ENCODE measurements at places on chromosomes 5 and 9.

DNA sequence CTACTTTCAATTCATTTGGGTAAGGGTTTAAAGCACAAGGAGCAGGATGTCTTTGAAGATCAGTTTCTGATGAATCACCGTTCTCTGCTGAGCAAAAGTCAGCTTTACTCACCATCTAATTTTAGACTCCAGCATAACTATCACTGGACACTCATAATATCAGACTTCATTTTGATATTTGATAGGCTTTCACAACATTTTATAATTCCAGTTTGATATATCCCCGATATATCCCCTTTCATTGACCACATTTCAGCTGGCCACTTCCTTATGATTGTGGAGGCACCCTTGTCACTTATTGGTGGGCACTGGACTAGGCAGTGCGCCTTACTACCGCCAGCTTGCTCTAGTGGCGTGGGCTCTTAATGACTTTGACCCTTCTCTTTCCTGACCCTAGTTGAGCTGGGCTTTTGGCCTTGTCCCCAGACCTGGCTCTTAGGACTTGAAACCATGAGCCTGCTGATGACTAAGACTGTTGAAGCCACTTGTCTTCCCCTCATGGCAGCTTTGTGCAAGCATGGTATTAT, 46.8 kb downstream of the CYSTM1 start:
- DNase-seq: no peak

DNA sequence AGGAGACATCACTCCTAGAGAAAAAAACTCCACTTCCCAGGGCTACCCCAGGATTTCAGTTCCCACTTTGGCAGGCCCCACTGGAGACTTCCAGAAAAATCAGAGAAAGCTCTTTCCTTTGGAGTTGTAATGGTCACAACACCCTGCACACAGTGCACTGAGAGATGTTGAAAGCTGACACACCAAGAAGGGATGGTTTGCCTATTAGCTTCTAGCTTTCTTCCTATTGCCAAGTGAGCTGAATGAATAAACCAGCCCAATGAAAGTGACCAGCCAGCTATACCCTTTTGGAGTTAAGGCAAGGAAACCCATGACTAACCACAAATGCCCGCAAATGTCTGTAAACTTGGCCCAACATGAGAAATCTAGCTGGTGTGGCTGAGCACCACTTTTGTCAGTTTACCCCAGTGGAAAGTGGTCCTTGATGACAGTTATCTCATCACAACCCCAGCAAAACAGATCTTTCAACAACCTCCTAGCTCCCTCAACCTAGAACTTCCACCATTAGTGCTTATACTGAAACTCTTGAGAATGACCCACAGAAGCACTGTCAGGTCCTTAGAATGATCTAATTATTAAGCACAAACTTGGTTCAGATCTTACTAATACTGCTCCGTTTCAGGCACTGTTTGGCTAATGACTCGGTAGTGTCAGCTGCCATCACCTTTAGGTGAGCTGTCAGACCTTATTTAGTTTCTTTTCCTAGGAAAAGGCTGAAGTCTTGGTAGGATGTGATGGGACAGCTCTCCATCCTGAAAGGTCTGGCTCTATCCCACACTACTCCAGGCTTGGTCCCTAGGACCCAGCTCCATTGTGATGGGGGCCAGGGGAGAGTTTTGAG, 11.2 kb downstream of the IRF1 start:
- DNase-seq: no peak

GRCh38 chr9:119802621-119803020, 433.4 kb upstream of the BRINP1 start:
- no peak for DNase-seq

- DNase-seq: no peak
Measured at GRCh38 chr5:127695346-127695745, 7.8 kb upstream of the CCDC192 start.

DNA sequence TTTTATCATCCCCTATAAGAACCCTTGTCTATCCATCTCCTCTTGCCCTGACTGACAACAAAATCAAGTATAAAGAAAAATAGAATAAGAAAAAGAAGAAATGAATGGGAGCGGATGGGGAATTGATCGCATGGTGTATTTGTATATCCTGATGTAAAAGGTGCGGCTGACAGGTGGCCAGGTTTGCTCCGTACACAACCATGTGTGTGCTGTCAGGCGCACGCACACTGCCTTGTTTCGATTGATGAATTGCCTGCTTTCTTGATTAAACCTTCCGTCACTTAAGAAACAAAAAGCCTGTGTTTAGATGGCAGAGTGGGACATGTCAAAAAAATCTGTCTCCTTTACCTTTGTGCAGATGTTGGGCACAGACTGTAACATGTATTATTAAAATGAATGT, 102.6 kb downstream of the MVB12B start:
- no peak for DNase-seq

GRCh38 chr9:82354279-82354659, 365.7 kb downstream of the SPATA31D1 start:
- no peak for DNase-seq

GRCh38 chr5:33763435-33763834, 128.4 kb downstream of the ADAMTS12 start:
- no peak for DNase-seq

Data from GM19239 (cell line).